ENCODE measurements at places on chromosomes 7 and 10. TPM values are rescaled to one million over a fixed set of nuclear protein-coding genes. Genes with fewer than 3 reads are reported as not detected.

GRCh38 chr7:157548691-157549303, 212.0 kb downstream of the DNAJB6 start:
- no peak overlapping the region for H3K4me3 ChIP-seq
- H3K27ac ChIP-seq = no peak overlapping the region
- peaks cover 2% of the 10 kb centered on the region for H3K36me3 ChIP-seq

The HOXA7 gene
- not detected for total RNA-seq

DNA sequence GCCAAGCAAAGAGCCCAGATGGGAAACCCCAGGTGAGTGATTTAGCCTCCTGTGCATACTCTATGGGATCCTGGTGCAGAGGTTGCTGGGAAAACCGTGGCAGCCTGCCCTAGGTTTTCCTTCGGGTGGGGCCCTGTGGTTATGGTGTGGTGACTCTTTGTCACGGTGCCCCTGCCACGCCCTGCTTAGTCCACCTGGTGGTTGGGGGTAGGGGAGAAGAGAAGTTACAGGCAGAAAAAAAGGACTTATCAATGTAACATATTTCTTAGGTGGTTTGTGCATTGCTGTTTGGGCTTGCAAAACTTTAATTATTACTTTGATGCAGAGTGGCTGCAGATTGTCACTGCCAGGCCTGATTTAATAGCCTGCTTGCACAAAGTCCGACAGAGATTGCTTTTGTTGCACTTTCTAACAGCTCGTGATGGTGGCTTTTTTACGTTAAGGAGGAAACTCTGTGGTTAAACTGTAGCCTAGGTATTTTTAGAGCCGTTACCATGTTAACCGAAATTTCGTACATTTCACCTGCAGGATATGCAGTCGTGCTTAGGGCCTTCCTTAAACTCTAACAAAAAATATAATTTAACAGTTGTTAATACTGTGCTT, 197.4 kb downstream of the RNLS start:
- no peaks in the 10 kb centered on the region for H3K27me3 ChIP-seq
- no peak overlapping the region for H3K4me3 ChIP-seq
- no peaks in the 10 kb centered on the region for H3K4me1 ChIP-seq
- H3K27ac ChIP-seq = no peak overlapping the region
- peaks cover 4% of the 10 kb centered on the region for H3K36me3 ChIP-seq
- no peak for DNase-seq

DNA sequence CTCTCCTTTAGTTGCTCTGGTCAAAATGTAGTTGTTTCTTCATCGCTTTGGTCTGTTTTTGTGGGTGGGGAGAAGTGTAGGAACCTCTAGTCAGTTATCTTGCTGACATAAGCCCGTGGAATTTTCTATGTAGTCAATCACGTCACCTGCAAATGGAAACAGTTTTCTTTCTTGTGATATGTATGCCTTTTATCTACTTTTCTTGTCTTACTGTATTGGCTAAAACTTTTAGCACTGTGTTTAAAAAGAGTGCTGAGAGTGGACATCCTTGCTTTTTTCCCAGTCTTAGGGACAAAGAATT, 42.3 kb downstream of the AKR1E2 start:
- H3K27ac ChIP-seq = no peak overlapping the region
- H3K27me3 ChIP-seq = no peaks in the 10 kb centered on the region
- no peak for DNase-seq
- no peaks in the 10 kb centered on the region for H3K36me3 ChIP-seq
- no peak overlapping the region for H3K4me3 ChIP-seq
- no peaks in the 10 kb centered on the region for H3K4me1 ChIP-seq

The WASL gene
- 33.0 TPM for total RNA-seq

- H3K4me1 ChIP-seq = peaks cover 5% of the 10 kb centered on the region
- DNase-seq = no peak
- H3K27ac ChIP-seq = no peak overlapping the region
- no peaks in the 10 kb centered on the region for H3K36me3 ChIP-seq
These were observed 306.0 kb upstream of the TMEM229A start for GRCh38 chr7:124338861-124339260.

The DPYSL4 gene
- 402 TPM for total RNA-seq

DNA sequence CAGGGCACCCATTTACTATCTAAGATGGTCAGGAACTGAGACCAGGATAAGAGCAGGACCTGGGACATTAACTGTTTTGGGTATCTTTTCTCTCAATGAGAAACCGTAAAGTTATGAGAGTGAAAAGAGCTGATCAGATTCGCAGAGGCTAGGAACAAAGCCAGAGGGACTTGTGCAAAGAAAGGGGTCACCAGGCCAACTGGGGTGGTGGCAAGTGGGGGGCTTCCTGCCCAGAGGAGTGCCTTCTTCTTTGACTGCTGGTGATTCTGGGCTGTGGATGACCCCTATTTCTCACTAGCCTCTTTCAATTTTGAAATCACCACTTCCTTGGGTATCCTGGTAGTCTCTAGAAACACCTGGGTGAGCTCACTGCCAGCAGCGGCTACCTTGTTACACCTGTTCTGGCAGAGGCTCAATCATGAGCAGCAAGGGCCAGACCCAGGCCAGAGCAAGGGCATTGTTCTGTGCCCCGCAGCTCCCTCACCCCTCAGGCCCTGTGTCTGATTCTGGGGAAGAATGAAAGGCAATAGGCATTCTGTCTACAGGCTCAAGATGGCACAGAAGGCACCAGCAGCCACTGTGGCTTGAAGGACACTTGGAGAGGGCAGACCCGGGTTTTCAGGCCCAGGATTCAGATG, 999 bp downstream of the SFTPD start:
- H3K4me3 ChIP-seq = no peak overlapping the region
- no peaks in the 10 kb centered on the region for H3K27me3 ChIP-seq
- H3K4me1 ChIP-seq = no peaks in the 10 kb centered on the region
- H3K36me3 ChIP-seq = peaks cover 8% of the 10 kb centered on the region
- no peak overlapping the region for H3K27ac ChIP-seq
- DNase-seq = no peak

DNA sequence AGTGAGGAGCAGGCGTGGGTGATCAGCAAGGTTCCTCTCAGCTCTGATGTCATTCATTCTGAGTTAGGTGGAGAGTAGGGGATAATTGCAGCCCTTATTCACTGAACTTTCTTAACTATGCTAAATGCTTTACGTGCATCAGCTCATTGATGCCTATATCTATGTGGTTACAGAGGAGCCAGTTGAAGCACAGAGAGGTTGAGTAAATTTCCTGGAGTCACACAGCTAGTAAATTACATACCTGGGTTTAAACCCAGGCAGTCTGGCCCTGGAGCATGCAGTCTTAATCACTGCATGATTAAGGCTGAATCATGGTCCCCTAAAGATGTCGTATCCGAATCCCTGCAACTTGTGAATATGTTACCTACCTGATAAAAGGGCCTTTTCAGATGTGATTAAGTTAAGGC, 99.6 kb downstream of the GRK5 start:
- H3K36me3 ChIP-seq = no peaks in the 10 kb centered on the region
- no peak for DNase-seq
- no peak overlapping the region for H3K27ac ChIP-seq
- H3K4me1 ChIP-seq = peaks cover 31% of the 10 kb centered on the region
- no peak overlapping the region for H3K4me3 ChIP-seq

The VIPR2 gene
- not detected for total RNA-seq

The ELFN1 gene
- total RNA-seq = 40.0 TPM
